Left ventricle myocardium inferior (tissue), 1 donor: ENCODE measurements at places on chromosomes 16 and 17. TPM values are rescaled to one million over a fixed set of nuclear protein-coding genes. Genes with fewer than 3 reads are reported as not detected.

TMC8 gene
- total RNA-seq: 1.3 TPM

NPIPA2 gene
- total RNA-seq: 3.6 TPM

CES4A gene
- 11.0 TPM for total RNA-seq

CD300H gene
- total RNA-seq: not detected

MYH1 gene
- 0.14 TPM for total RNA-seq

CTF1 gene
- 9.6 TPM for total RNA-seq

SLC5A10 gene
- total RNA-seq: not detected

RGS11 gene
- total RNA-seq: 16.4 TPM

EFCAB13 gene
- total RNA-seq: 2.6 TPM

UNC13D gene
- 13.3 TPM for total RNA-seq

TMEM107 gene
- total RNA-seq: 7.9 TPM

NPB gene
- 0.19 TPM for total RNA-seq

VAT1L gene
- total RNA-seq: 13.1 TPM

TBC1D3H gene
- total RNA-seq: not detected

CDRT15L2 gene
- not detected for total RNA-seq

PRSS22 gene
- not detected for total RNA-seq

ITGB4 gene
- total RNA-seq: 10.6 TPM

TBX2 gene
- total RNA-seq: 8.2 TPM
